BE2C (cell line): ENCODE measurements at places on chromosomes 2 and 18.

DNA sequence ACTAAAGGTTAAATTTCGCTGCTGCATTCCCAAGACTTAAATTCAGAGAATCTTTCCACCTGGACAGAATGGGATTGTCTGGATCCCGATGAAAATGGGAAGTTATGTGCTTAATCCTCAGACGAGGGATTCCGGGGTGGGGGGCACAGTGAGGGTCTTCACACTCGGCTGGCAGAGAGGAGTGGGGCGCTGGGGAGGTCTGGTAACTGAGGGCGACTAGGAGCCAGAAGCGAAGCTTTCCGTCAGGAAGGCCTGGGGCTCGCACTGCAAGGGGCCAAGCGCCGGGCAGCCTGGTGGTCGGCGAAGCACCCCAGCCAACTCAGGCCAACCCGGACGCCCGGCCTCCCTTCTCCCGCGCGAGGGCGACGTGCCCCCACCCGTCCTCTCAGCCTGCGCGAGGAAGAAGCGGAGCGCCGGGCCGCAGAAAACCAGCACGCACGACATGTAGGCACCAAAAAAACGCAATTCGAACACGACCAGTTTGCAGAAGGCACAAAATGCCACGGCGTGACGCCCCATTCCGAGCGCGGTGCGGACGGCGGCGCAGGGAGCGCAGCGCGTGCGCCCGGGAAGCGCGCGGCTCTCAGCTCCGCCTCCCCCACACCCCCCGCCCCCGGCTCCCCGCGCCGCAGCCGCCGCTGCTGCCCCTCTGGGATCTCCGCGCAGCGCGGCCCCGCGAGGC, 188.1 kb downstream of the ZEB2 start:
- DNase-seq = no peak

DNA sequence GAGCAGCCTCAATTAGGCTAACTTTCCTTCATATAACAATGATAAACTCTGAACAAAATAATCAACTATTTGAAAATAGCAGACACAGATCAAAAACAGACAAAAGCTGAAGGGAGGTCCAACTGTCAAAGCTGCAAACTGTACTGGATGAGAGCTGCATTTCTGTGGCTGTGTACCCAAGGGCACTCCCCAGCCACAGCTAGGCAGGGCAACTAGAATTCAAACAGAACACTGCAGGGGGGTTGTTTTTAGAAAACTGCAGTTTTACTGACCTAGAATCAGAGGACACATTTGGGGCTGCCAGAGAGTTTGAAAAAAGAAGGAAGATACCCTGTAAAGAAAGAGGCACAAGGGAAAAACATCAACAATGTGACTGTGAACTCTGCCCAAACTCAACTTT, 56.8 kb downstream of the SMAD2 start:
- DNase-seq = no peak

GRCh38 chr2:74238879-74239278, 40.5 kb downstream of the MTHFD2 start:
- DNase-seq = no peak

DNA sequence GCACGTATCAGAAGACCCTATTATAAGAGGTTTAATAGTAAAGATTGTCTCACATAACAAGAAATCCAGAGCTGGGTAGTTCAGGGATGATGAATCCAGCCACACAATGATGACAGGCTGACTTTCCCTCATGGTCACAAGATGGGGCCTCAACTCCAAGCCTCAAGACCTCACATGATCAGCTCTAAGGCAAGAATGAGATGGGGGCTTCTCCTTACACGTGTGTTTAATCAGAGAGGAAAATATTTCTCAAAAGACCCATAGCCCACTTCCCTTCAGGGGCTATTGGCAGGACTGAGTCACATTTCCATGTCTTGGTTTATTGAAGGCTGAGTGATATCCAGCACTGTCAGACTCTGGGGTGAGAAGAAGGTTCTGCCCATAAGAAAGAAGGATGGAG, 100.2 kb upstream of the FOSL2 start:
- no peak for DNase-seq

GRCh38 chr2:126658319-126658904, 2.5 kb downstream of the GYPC start:
- no peak for DNase-seq

DNA sequence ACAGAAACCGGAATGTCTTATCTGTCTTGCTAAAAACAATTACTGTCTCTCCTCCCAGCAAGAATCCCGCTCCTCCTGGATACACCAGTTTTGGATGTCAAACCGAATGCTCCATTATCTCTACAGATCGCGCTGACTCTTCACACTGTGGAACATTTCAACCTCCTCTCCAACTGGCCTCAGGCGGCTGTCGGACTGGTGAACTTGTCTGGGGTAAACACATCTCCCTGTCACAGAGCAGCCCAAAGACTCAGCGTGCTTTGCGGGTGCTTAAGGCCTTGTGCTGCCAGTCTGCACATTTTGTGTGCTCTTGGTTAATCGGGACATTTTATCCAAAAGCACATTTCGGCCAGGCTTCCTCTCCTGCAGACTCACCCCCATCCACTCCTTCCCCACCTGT, 173.1 kb downstream of the ICOS start:
- DNase-seq = peak; percentile 11

- peak; percentile 89 for DNase-seq
Measured at GRCh38 chr2:61470965-61471904, at the start of gene USP34. Gene USP34 (minus strand): TSS chr2:61471087. CDS start chr2:61470692, 395 bp downstream.

DNA sequence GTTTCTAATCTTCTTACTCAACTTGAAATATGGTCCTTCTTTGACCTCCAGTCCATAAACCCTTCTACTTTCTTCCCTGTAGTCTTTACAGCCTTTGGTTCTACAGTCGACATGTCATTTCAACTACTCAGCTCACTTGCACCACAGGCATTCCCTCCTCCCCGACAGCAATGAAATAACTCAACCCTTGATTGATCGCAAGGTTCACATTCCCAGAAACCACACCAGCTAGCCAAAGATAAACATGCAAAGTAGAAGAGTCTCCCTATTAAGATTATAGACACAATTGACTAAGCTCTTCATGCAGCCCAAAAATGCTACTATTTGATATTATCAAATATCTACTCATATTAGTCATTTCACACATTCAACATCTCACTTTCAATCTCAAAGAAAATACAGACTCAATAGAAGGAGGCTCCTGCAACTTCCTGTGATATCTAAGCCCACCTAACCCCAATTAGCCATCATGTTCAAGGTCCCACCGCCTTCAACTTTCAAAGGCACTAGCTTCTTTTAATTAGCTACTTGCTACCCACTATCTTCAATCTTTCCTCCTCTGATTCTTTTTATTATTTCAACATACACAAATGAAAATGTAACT, 50.8 kb downstream of the RTTN start:
- DNase-seq = no peak

DNA sequence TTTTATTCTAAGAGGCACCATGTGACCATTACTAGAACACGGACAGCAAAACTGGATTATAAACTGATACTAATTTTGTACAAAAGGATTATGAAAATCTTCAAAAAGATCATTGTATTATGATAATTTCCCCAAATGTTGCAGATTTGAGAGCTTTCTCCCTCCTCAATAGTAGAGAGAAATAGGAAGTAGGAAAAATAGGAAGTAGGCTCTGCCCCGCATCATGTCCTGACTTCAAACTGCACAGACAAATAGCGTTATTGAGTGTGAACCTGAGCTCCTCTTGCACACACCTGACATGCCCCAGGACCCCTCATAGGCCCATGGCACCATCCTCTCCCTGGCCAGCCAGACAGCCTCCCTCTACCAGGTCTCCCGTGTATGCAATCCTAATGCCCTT, 25.4 kb downstream of the CHRNA1 start:
- no peak for DNase-seq

GRCh38 chr2:227366769-227367426, 12.2 kb downstream of the TM4SF20 start:
- no peak for DNase-seq

DNA sequence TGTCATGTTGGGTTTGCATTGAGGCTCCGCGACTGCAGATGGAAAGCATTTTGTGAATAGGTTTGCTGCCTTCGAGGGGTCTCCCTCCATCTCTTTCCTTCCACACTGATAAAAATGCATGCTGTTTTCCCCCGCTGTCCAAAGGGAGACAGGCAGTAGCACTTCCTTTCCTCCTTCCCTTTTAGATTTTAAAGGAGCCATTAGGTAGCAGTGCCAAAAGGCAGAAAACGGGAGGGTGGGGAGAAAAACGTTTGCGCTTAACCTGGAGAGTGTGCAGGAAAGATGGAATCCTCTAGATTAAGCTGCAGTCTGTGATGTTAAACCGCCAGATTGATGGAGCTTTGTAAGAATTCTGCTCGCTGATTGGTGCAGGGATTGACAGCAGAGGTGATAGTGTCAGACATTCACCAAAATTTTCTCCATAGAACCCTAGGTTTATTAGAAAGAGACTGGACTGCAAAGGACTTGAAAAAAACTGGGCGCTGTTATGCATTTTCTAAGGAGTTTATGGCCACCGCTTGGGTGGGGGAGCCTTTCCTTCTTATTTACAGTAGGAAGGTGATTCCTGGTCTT, 688 bp downstream of the MAPRE2 start:
- DNase-seq = no peak

GRCh38 chr2:36605273-36605672, 7.3 kb upstream of the FEZ2 start:
- no peak for DNase-seq

DNA sequence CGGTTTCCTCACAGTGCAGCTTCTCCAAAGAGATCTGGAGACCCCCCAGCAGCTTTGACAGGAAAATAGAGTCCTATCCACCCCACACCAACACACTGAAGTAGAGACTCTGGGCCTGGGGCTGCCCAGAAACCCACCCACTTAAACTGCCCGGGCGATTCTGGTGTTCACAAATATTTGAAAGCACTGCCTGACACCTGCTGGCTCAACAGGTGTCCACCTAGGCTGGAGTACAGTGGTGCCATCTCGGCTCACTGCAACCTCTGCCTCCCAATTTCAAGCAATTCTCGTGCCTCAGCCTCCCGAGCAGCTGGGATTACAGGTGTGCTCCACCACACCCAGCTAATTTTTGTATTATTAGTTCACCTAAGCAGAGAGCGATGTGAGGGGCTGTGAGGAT, 5.3 kb downstream of the STEAP3 start:
- no peak for DNase-seq

- DNase-seq = no peak
Measured at GRCh38 chr2:70655786-70656185, 102.2 kb upstream of the TGFA start.

DNA sequence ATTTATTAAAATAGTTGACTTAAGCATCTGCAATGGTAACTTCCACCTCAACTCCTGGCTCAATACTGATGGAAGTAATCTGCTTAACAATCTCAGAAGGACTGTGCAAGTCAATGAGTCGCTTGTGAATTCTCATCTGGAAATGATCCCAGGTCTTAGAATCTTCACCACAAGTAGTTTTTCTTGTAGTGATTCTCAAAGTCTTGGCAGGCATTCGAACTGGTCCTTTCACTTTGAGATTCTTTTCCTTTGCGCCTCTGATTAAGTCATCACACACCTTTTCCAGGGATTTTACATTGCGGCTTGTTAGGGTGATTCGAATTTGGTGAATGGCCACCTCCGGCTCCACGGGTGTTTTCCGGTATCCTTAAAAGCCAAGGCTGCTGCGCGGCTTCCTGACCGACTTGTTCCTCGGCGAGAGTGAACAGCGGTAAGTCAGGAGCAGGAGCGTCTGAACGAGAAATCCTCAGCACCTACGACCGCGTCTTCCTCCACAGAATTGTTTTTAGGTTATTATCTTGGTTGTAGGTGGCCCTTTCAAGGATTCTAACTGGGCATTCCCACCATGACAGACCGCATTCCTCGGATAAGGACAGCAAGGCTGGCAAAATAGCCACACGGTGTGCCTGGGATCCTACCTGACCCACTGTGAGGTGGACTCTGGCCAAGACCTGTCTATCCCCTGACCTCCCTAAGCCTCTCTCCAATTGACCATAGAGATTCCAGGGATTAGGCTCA, 23.8 kb upstream of the SLC20A1 start:
- DNase-seq = no peak

- no peak for DNase-seq
Measured at GRCh38 chr2:8408560-8409460, 273.0 kb upstream of the ID2 start.

GRCh38 chr2:238913931-238914647, 66.2 kb downstream of the TWIST2 start:
- DNase-seq = no peak

- no peak for DNase-seq
Measured at GRCh38 chr2:187050409-187050998, 201.5 kb upstream of the ZSWIM2 start.

GRCh38 chr2:25505622-25506021, 163.9 kb upstream of the DNMT3A start:
- no peak for DNase-seq

DNA sequence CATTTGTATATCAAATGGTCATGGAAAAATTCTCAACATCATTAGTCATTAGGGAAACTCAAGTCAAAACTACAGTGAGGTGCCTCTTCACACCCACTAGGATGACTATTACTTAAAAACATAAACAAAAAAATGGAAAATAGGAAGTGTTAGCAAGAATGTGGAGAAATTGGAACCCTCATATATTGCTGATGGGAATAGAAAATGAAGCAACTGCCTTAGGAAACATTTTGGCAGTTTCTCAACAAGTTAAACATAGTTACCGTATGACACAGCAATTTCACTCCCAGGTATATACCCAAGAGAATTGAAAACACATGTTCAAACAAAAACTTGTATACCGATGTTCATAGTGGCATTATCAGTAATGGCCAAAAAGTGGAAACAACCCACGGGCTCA, 18.1 kb upstream of the CYP26B1 start:
- DNase-seq = no peak

GRCh38 chr2:65775839-65776238, 343.4 kb upstream of the SPRED2 start:
- DNase-seq = no peak

GRCh38 chr2:31522786-31523185, 58.0 kb downstream of the SRD5A2 start:
- no peak for DNase-seq

DNA sequence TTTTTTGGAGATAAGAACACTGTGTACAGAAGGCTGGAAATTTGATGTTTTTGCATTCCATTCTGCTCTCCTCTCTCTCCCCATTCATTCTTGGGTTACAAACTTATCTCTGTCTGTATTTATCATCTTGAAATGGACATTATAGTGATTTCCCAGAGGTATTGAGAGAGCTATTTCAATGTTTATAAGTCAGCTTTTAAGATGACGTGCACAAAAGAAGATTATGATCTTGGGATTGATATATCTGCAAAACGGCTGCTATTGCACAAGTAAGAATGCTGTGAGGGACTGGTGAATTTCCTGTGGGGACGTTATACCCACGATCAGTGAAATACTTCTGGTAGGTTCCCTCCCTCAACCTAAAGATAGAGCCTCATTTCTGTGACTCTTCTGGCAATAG, 61.0 kb upstream of the DTNA start:
- DNase-seq = no peak

- no peak for DNase-seq
Measured at GRCh38 chr18:48950536-48951447, at the start of gene SMAD7. Gene SMAD7 (minus strand): TSS chr18:48950965. CDS start chr18:48950424, 541 bp downstream.

GRCh38 chr2:61017556-61018317, at the start of the genes PEX13 and PUS10:
Gene PEX13 (plus strand): TSS chr2:61017720. CDS start chr2:61017760, 40 bp downstream.
Gene PUS10 (minus strand): TSS chr2:61018255. CDS start chr2:61011890, 6,365 bp downstream.
- peak; percentile 68 for DNase-seq

GRCh38 chr2:195468771-195469170, 188.3 kb upstream of the SLC39A10 start:
- DNase-seq = no peak

- no peak for DNase-seq
Measured at GRCh38 chr18:49189772-49190171, 239.0 kb upstream of the SMAD7 start.

GRCh38 chr18:66819235-66819634, 215.3 kb upstream of the CDH19 start:
- DNase-seq = no peak

GRCh38 chr2:144230448-144231085, 289.4 kb downstream of the ZEB2 start:
- DNase-seq = no peak

- no peak for DNase-seq
Measured at GRCh38 chr2:201959626-201960025, 74.0 kb upstream of the FZD7 start.
